NCI-H1417 treated with DMSO at 0.1 percent for 48 hours (cell line): ENCODE measurements at places on chromosomes 16 and 17.

DNA sequence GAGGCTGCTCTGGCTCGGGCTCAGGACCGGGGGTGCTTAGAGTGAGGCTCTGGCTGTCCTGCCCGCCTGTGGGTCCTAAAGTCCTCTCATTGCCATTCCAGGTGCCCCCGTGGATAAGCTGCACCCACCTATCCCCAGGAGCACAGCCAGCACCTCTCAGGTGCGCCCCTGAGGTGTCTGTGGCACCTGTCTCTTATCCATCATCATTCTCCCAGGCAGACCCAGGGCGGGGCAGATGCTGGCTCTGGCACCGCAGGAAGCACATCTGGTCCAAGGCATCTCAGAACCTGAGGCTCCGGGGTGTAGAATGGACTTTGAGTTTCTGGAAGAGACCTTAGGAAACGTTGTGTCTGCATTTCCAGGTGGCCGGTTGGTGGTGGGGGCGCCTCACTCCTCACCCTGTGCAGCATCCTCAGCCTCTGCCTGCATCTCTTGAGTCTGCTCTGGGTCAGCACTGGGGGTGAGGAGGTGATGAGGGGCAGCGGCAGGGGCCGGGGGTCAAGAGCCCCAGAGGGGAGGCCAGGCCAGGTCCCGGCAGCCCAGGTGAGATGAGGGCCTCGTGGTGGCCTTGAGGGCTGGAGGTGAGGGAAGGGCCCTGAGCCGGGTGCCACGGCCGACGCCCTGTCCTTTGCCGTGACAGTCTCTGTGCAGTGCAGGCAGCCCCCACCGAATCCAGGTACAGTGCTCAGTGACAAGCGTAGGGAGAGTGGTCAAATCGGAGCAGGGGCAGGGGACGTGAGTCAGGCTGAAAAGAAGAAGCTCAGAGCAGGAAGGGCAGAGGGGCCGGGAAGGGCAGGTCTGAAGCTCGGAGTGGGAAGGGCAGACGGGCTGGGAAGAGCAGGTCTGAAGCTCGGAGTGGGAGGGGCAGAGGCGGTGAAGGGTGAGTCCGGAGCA lies 173.5 kb downstream of the NPIPB11 start:
- DNase-seq, result no peak

- no peak for DNase-seq
These were observed 54.4 kb upstream of the ARHGAP44 start for GRCh38 chr17:12734926-12735325.

GRCh38 chr17:55446581-55447205 lies 25.1 kb upstream of the MMD start:
- DNase-seq, result no peak

DNA sequence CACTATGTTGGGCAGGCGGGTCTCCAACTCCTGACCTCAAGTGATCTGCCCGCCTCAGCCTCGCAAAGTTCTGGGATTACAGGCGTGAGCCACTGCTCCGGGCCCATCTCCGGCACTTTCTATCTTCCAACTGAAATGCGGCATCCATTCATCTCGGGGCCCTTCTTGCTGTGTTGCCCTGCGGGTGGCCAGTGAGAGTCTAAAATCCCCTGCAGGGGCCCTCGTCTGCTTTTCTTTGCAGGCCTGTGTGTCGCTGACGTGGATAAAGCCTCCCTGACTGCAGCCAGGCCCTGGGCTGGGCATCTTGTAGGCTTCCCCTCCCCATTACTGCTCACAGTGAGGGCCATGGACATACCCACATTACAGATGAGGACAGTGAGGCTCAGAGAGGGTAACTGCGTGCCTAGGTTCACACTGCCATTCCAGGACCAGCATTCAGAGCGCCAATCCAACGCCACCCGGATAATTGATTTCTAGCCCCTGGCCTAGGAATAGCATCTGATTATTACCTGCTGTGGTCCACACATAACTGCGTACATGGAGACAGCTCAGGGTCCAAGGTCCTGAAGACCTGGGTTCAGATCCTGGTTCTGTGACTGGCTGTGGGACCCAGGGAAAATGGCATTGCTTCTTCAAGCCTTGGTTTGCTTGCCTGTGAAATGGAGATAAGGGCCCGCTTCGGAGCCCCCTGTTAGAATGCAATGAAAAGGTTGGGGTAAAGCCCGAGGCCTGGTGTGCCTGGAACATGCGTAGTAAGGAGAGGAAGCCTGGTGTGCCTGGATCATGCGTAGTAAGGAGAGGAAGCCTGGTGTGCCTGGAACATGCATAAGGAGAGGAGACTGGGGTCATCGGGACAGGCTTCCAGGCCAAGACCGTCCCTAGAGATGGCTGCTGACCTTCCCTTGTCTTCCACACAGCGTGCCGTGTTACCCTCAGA lies 25.0 kb downstream of the CRISPLD2 start:
- no peak for DNase-seq

DNA sequence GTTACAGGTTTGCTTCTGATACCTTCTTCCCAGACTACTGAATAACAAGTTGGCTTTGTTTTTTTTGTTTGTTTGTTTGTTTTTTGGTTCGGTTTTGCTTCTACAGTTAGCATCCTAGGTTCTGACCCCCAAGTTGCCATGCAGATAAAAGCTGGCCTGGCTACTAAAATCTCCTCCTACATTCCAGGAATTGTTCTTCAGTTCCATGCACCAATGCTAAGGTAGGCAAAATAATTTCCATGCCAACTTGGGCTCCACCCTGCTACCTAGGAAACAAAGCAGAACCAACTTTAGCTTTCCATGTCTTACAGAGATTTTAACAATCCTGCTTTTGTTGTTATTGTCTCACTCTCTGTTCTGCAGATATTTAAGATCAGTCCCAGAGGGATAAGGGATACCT lies 495.5 kb upstream of the SOX9 start:
- no peak for DNase-seq

DNA sequence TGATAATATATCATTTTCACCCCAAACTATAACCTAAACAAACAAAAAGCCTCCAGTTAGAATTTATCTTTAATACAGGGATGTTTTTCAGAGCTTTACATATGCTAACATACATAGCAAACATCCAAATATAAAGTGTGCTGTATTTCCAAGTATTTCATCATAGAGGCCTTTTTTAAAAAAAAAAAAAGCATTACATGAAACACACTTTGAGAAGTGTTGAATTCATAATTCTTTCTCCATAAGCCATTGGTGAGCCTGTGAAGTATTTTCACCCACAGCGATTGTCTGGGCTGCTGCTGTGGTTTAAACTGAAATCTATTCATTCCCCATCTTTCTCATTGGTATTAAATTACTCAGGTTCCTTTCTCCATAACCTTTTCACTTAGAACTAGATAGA lies 503.4 kb upstream of the CDH8 start:
- DNase-seq, result no peak

- no peak for DNase-seq
These were observed 315.6 kb downstream of the SEC14L1 start for GRCh38 chr17:77456271-77456950.

DNA sequence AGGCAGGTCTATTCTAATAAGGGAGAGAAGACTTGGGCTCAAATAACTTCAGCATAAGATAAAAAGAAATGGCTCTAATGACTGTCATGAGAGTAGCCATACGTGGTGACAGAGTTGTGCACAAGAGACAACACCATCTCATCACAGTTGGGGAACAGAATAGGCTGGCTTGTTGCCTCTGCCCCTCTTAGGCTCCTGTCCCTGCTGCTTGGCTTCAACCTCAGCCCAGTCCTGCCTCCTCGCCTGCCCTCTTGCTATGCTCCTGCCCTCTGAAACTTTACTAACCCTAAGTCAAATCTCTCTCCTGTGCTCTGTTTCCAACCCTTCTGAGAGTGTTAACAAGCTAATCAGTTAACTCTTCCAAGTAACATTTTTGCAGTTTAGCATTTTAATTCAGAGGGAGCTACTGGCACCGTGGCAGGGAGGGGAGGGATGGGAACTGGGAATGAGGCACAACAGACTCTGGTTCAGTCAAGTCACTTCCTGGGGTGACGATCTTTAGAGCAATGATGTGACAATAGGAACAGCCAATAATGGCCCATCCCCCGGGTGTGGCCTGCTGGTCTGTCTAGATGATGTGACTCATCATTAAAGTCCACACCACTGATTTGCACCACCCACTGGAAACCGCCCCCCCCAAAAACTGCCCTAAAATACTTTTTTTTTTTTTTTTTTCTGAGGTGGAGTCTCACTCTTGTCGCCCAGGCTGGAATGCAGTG lies 35.5 kb downstream of the DNAH17 start:
- no peak for DNase-seq

DNA sequence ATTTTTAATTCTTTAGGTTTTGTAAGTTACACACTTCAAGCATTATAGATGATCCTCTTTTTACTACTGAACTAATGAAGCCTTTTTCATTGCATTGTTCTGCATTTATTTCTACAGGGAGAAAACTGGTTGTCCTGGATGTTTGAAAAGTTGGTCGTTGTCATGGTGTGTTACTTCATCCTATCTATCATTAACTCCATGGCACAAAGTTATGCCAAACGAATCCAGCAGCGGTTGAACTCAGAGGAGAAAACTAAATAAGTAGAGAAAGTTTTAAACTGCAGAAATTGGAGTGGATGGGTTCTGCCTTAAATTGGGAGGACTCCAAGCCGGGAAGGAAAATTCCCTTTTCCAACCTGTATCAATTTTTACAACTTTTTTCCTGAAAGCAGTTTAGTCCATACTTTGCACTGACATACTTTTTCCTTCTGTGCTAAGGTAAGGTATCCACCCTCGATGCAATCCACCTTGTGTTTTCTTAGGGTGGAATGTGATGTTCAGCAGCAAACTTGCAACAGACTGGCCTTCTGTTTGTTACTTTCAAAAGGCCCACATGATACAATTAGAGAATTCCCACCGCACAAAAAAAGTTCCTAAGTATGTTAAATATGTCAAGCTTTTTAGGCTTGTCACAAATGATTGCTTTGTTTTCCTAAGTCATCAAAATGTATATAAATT lies 53.0 kb downstream of the TUBD1 start:
- no peak for DNase-seq
